ENCODE measurements at places on chromosomes 7 and 10.

DNA sequence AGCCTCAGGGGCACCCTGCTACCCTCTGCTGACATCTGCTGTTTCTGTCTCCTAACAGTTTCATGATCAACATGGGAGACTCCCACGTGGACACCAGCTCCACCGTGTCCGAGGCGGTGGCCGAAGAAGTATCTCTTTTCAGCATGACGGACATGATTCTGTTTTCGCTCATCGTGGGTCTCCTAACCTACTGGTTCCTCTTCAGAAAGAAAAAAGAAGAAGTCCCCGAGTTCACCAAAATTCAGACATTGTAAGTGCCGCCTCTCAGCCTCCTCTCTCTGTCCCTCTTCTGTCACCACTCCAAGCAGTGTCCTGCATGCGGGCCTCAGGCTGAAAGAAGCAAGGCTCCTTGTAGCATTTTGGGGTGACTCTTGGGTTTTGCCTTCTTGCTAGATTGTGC is 39.0 kb downstream of the POR start:
- DNase-seq = no peak

DNA sequence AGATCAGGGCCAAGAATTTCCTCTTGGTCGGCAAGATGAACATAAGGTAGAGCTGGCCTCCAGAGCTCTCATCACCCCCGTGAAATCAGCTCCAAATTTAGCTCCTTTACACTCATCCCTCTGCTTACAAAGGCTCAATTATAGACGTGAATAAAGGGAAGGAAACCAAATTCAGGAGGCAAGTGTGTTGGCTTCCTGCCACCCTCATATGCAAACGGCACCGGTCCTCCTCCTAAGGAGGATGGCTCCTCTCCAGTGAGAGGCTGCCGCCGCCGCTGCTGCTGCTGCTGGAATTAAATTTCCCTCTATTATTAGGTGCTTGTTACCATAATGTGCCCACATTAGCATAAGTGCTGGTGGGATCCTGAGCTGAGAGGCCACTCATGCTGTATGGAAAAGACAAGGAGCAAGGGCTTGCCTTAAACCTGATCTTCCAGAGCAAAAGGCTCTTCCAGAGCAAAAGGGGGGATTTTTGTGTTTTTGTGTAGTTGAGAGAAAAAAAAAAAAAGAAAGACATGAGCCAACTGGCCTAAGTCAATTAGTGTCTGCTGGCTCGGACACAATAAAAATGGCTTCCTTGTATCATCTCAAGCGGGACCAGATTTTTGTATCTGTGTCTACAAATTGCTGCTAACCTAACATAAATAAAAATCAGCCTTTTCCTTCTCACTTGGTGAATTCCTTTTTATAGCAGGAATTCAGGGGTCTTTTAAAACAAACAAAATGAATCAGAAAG is 68.4 kb downstream of the CDHR3 start:
- DNase-seq = no peak

DNA sequence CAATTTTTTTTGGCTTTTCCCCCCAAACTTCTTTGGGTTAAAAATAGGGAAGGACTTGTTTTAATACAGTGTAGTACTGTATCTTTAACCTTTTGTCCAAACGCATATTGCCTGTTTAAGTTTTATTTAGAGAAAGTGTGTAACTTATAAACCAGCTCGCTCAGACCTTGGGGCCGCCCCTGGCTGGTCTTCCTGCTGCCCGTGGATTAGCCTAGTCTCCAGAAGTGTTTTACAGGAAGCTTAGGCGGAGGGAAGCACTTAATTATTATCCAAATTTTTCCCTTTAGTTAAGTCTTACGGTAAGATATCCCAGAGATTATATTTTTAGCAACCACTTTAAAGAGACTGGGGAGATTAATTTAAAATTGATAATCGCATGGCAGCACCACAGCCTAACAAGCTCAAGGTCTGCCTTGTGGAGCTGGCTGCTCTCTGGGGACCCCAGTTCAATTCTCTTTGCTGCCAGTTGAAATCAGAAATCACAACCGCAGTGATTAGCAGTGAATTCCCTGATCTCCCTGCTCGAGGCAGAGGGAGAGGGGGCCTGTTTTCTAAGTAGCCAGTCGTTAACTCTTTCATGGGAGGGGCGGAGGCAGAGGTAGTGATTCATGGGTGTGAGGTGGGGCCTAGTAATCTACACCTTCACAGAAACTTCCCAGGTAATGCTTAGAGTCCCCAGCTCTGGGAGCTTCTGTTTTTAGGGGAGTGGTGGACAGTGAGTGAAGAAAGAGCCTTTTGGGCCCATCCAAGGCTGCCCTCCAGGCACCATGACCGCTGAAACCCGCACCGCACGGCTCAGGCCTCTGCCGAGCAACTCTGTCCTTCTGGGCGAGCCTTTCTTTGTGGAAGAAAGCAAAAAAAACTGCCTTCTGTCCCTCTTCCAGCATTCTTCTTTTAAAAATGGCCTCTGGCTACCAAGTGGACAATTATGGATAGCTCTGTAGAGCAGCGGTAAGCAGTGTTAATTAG is 548.7 kb upstream of the GALNT17 start:
- no peak for DNase-seq

- no peak for DNase-seq
Measured at GRCh38 chr7:29300649-29301048, 106.1 kb downstream of the CHN2 start.

GRCh38 chr7:134450294-134451000 is 8.5 kb downstream of the AKR1B1 start:
- DNase-seq = no peak

GRCh38 chr10:131972474-131973071 is 9.2 kb downstream of the BNIP3 start:
- DNase-seq = no peak

DNA sequence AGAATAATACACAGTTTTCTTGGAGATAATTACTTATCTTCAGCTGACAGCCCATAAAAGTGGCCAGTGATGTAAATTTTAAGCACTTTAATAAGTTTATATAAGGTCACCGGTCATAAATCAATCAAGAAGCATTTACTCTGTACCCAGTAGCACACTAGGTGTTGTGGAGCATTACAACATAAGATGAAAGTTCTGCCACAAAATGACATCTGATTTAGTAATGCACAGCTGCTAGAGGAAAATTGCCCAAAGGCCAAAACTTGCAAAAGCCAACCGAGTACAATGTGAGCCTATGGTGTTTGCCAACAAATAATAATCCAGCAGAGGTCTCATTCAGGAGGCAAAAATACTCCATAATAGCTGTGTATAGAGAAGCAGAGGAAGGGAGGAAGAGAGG is 63.6 kb downstream of the GPR37 start:
- DNase-seq = no peak

GRCh38 chr10:118720685-118721538 is 33.9 kb downstream of the CACUL1 start:
- DNase-seq = no peak

GRCh38 chr7:100803398-100804161 is 23.7 kb downstream of the EPHB4 start:
- no peak for DNase-seq

- no peak for DNase-seq
Measured at GRCh38 chr7:74164985-74165456, 9.1 kb upstream of the EIF4H start.

DNA sequence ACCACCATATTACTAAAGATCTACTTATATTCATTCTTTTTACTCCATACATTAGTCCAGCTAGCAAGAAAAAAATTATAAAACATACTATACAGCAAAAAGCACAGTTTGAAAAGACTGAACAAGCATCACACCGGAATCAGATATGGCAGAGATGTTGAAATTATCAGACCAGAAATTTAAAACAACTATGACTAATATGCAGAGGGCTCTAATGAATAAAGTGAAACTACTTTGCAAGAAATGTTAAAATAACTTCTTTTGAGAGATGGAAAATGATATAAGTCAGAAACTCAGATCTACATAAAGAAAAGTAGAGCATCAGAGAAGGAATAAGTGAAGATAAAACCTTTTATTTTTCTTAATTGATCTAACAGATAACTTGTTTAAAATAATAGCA is 50.9 kb downstream of the SGCE start:
- DNase-seq = no peak

- no peak for DNase-seq
Measured at GRCh38 chr10:7813481-7813880, 4.8 kb upstream of the TAF3 start.

DNA sequence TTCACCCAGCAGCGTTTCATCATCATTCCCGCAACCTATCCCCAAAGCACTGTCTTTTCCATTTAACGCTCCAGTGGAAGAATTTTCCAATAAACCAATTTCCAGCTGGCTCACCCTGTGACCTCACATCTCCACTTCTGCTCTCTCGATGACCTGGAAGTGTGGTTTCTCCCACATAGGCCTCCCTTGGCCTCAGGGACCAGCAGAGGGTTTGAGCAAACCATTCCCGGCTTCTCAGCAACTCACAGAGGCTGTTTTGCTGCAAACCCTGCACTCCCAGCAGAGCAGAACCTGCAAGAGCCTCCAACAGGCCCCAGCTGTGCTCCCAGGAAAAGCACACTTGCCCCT is 523.0 kb upstream of the FOXK1 start:
- DNase-seq = no peak

DNA sequence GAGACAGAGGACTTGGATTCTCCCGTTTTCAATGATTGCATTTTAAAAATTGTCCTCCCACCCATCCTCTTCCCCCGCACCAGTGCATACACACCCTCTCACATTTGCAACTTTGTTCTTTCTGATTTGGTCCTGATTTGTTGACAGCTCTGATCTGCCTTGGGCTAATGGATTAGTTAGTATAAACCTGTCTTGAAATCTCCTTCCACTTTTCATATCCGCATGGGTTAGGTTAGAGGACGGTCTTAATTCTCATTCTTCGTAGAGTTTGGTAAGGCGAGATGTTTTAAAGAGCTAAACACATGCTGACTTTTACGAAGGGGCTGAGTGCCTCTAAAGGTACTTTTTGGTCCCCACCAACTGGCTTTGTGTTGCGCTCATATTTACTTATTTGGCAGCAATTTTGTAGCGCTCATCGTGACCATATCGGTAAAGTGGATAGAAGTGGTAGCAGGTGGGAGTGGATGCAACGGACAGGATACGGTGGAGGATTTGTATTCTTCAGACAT is 1.1 kb downstream of the AHR start:
- peak; percentile 10 for DNase-seq

DNA sequence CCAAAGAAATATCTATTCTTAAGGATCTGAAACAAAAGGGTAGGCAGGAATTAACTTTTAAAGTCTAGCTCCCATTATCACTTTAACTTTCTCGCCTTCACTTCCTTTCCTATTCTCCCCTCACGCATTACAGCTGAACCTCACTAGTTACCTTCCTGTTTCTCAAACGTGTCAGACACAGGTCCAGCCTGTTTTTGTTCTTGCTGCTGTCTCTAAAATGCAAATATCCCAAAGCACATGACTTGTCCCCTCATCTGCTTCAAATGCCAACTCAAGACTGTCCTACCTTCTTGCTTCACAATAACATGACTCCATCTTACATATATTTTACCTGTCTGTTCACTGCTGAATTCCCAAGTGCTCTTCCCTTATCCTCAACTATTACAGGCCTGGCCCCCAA is 17.6 kb downstream of the ZDHHC6 start:
- DNase-seq = no peak

DNA sequence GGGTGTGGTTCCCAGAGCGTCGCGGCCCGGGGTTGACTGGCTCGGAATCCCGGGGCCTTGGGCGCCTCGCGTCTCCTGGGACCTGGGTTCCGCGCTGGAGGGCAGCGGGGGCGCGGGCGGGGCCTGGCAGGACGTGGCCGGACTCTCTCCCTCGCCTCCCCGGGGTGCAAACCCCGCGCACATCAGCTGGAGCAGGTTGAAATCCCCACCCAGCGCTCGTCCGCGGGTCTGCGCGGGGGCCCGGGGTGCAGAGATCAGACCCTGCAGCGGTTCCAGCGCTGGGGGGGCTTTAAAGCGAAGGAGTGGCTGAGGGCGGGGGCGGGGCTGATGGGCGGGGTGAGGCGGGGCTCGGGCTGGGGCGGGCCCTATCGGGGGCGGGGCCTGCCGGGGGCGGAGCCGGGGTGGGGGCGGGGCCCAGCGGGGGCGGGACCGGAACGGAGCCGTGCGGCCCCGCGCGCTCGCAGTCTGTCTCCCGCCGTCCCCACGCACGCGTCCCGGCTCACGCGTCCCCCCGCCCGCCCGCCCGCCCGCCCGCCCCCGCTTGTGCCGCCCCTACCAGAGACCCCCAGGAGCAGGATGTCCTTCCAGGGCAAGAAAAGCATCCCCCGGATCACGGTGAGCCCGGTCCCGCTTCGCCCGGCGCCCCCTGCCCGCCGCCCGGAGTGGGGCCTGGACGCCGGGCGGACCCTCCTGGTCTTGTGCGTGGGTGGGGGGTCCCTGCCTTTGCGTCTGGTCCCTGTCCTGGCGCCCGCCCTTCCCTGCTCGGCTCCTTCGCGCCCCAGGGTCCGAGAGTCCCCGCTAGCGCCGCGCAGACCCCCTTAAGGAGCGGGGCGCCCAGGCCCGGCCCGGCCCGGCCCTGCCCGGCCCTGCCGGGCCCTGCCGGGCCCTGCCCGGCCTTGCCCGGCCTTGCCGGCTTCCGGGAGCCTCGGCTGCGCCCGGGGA is at the start of gene DPYSL4:
Gene DPYSL4 (plus strand): TSS at position 461 of the 942 bp plus-strand sequence. CDS start 116 bp downstream, at position 577.
- no peak for DNase-seq

DNA sequence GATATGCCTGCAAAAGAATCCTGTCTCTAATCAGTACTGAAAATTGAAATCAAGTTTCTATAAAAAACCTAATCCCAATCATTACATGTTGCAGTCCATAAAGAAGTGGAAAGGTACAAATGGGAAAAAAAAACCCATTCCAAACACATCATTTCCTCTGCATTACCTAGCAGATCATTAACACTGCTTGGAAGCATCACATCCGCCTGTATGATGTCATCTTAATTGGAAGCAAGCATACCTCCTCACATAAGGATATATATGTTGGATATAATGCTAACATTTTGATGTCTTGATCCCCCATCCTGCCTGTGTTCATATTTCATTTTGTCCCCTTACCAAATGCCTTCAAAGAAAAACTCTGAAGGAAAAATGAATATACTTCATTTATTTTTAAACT is 241.3 kb upstream of the AOAH start:
- DNase-seq = no peak

DNA sequence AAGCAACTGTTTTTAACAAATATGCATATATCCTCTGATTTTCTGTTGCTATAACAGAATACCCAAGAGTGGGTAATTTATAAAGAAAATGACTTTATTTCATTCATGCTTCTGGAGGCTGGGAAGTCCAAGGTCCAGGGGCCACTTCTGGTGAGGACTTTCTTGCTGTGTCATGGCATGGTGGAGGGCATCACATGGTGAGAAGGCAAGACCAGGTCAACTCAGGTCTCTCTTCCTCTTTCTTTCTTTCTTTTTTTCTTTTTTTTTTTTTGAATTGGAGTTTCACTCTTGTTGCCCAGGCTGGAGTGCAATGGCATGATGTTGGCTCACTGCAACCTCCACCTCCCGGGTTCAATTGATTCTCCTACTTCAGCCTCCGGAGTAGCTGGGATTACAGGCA is 303.0 kb upstream of the C7orf33 start:
- DNase-seq = no peak

GRCh38 chr10:131082991-131083481 is 228.5 kb downstream of the TCERG1L start:
- DNase-seq = no peak

DNA sequence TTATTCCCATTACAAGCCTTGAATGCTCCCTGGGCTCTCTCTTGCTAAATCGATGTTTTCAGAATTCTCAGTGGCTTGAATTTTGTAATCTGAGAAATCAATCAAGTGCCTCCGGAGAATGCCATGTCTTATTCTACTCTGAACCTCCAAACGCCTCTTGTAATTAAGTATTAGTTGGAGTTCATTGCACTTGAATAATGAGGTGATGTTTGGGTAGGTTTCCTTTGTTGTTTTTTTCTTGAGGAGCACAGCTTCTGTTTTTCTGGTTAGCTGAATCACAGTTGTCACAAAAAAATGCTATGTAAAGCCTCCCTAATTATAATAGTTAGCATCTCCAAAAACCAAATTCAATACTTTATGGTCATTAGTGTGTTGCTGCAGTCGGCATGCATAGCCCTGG is 100.3 kb downstream of the PLPP4 start:
- no peak for DNase-seq

GRCh38 chr10:6486309-6486708 is 93.8 kb downstream of the PRKCQ start:
- no peak for DNase-seq

Data from activated effector memory CD4-positive, alpha-beta T cell treated with Interleukin-2 at 50 U/mL for 16 hours (primary cell).